HS-27A (cell line): ENCODE measurements at places on chromosomes 11 and 22.

DNA sequence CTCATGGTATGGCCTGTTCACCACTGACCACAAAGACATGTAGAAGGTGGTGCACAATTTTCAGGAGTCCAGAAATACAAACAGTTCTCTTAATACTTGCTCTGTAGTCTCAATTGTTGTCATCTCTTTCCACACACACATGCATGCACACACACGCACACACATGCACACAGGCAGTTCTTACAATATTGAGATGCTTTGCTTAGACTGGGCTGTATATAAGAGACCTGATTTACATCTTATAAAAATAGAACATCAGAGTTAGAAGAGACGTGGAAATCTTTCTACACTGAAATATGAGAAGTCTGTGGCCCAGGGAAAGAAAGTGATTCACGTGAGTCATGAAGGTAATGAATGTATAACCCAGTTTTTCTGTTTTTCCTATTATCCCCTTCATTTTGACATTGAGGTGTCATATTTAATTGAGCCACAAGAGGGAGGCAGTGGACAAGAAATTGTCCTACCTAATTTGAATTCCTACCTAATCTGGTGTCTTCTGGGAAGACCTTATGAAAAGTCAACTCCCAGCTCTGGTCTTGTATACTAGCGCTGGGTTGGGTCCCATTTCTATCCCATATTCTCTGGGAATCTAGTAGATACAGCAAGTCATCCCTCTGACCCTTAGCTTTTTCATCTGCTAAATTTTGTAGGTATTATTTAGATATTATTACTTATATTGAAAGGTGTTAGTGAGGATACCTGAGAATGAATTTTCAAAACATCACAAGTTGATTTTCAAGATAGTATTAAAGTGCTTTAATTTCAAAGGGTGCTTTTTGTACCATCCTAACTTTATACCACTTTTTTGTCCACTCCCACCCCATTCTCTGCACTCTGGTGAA lies 14.9 kb upstream of the MS4A4A start:
- peak; percentile 19 for DNase-seq

DNA sequence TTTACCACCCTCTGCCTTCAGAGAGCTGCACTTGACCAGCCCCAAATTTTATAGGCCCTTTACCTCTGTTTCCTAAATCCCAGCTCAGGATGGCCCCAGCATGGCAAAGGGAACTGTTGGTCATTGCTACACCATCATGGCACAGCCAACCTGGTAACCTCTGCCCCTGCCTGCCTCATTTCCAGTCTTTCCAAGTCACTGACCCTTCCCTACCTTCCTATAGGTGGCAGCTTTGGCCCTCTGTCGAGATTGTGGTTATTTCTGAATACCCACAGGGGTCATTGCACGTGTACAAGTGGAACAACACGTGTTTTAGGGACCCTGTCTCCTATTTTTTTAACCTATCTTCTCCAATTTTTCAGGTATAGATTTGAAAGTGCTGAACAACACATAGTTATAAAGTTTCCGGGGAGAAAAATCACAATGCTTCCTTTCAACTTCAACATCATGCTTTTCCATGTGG lies 2.8 kb downstream of the GALNT18 start:
- no peak for DNase-seq

DNA sequence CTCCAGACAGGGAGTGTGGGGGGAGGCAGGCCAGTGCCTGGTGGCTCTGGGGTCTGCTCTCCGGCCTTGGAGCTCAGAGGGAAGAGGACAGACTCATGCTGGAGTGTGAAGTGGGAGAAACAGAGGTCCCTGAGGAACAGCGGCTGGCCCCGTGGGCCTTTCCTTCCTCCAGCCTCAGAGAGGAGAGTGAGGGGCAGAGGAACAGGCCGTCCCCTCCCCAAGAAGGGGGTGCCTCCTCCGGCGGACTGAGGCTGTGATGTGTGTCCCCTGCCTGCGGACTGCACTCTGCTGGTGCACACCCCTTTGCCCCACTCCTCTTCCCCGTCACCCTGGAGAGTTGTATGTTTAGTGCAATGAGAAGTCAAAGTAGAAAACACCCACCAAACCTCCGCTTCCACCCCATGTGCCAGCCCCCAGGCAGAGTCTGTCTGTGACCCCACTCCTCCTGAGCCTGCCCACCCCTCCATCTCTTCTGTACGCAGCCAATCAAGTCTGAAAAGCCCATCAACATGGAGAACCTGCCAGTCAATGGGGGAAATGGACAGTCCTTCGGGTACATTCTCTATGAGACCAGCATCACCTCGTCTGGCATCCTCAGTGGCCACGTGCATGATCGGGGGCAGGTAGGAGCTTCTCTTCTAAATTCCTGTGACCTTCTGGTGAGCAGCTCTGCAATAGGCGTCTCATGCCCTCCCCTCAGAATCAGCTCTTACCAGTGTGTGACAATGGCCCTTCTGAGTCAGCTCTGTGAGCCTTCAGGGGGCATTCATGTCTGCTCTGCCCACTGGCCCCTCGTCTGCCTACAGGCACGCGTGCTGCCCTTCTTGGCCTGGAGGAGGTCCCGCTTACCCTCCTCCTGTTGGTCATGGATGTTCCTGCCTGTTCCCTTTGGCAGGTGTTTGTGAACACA lies 39.0 kb downstream of the GLB1L2 start:
- no peak for DNase-seq

GRCh38 chr22:33105501-33105911 lies 47.3 kb upstream of the SYN3 start:
- no peak for DNase-seq

DNA sequence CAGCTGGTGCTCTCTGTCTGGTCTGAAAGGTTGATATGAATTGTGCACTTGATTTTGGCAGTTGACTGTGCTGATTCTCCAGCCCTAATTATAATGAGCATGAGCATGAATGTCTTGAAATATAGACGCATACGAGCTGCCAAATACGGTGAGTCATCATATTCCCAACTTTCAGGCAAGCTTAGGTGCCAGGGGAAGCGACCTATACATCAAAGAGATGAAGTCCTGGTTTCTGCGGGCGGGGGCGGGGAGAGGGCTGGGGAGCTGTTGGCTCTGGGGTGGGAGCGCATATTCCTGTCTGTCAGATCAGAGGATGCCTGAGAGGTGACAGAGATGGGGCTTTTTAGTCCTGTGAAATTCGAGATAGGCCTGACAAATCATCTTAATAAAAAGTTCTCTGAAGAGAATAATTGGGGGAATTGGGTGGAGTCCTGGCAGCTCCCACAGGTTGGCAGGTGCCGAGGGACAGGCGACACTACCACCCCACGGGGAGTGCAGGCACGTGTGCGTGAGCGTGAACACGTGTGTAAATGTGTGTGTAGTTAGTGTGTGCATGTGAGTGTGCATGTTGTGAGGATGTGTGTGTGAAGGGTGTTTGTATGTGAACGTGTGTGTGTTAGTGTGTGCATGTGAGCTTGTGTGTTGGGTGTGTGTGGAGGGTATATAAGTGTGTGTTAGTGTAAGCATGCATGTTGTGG lies 865.3 kb downstream of the TBC1D22A start:
- DNase-seq, result no peak

DNA sequence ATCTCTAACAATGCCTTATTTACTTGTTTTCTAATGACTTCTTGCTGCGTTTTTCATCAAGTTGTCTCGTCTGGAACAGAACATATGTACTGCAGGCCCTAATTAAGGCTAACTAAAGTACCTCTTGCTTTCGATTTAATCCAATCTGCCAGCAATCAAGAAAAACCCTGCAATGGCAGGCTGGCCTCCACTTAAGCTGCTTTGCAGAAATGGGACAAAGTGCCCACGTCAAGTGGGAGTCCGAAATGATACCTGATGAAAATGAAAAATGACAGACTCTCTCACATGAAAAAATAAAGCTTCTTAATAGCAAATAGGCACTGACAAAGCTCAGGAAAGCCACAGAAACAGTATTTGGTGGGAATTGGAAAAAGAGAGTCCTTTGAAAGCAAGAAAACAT lies 1454.7 kb downstream of the FAM181B start:
- no peak for DNase-seq

DNA sequence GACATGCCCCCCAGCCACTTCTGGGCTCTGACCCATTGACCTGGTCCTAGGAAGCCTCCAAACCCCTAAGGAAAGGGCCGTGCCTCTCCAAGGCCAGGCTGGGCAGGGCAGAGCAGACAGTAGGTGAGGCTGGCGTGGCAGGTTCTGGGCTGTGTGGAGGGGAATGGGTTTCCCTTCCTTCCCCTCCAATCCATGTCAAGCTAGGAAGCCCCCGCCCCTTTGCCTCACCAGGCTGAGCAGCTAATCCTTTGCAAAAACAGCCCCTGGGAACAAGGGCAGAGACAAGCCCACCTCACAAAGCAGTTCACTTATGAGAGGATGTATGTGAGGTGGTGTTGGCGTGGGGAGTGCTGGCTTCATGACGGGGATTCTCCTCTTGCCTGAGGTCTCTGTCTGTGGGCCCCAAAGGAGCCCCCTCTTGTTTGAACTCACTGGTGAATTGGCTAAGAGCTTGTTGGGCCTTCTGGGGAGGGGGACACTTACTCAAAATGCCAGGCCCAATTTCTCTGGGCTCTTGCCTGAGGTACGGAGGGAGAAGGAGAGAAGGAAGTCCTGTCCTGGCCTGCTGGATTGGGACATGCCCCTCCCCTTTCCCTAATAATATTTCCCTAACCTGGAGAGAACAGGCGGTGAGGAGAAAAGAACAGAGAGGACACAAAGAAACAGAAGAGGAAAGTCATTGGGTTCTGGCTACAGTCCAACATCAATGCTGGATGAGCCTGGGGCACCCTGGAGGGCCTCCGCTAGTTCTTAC lies 1.6 kb upstream of the TRIM29 start:
- no peak for DNase-seq
